Tibial nerve (tissue), 4 donors: ENCODE measurements at places on chromosomes 4 and X. TPM values are rescaled to one million over a fixed set of nuclear protein-coding genes. Genes with fewer than 3 reads are reported as not detected.

DNA sequence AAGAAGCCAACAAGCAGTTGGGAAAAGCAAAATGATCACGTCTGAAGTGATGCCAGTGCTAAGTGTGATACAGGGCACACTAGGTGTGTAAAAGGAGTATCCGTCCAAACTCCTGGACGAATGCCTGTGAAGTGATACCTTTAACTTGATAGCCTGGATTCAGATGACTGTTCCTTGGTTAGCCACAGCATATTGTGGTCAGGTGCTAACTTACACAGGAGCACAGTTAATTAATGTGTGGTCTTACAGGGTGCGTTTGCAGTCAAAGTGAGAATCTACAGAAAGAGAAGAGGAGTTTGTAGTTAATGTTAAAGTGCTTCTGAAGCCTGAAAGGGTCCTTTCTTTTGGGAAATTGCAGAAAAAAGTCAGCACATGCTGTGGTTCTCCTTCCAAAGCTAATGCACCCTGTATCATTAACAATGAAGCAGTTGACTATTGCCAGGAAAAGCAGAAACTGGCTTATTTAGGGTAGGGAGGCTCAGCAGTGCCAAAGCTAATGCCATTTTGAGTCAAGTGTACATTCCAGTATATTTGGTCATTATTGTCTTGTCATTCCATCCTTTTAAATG lies 61.1 kb downstream of the DCLK2 start:
- no peaks in the 10 kb centered on the region for H3K27me3 ChIP-seq
- H3K27ac ChIP-seq: no peak overlapping the region
- H3K36me3 ChIP-seq: no peaks in the 10 kb centered on the region
- DNase-seq: no peak
- H3K4me3 ChIP-seq: no peak overlapping the region

The TCEAL2 gene
- 3.3 TPM for total RNA-seq

DNA sequence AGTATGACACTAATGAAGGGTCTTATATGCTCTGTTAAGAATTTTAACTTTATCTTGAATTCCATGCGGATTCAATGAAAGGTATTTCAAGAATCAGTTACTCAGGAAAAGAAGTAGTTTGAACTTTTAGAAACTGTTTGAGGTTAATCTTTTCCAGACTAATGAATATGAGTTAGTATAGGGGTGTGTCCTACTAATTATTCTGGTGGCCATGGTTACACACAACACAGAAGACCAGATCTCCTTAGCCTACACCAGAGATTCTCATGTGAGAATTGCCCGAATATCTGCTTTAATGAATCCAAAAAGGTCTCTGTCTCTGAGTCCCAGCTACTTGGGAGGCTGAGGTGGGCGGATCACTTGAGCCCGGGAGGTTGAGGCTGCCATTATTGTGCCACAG lies 100.4 kb downstream of the MMRN1 start:
- no peak overlapping the region for H3K27ac ChIP-seq
- no peak overlapping the region for H3K4me3 ChIP-seq
- H3K27me3 ChIP-seq: no peaks in the 10 kb centered on the region
- no peaks in the 10 kb centered on the region for H3K36me3 ChIP-seq
- H3K4me1 ChIP-seq: no peaks in the 10 kb centered on the region
- DNase-seq: no peak

DNA sequence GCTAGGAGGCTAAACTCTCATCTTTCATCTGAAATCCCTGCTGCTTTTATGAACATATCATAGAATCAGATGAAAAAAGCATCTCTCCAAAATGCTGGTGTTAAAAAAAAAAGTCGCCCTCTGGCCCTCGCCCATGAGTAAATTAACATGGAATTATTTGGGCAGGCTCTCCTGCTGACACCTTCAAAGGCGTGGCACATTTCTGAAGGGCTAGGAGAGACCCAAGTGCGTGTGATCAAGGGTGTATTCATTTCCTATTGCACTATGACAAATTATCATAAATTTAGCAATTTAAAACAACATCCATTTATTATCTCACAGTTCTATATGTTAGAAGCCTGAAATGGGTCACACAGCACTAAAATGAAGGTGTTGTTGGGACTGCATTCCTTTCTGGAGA lies 5.1 kb downstream of the ANXA3 start:
- H3K27me3 ChIP-seq: no peaks in the 10 kb centered on the region
- H3K4me3 ChIP-seq: no peak overlapping the region
- peaks cover 65% of the 10 kb centered on the region for H3K4me1 ChIP-seq
- no peak overlapping the region for H3K27ac ChIP-seq
- DNase-seq: no peak
- H3K36me3 ChIP-seq: no peaks in the 10 kb centered on the region

DNA sequence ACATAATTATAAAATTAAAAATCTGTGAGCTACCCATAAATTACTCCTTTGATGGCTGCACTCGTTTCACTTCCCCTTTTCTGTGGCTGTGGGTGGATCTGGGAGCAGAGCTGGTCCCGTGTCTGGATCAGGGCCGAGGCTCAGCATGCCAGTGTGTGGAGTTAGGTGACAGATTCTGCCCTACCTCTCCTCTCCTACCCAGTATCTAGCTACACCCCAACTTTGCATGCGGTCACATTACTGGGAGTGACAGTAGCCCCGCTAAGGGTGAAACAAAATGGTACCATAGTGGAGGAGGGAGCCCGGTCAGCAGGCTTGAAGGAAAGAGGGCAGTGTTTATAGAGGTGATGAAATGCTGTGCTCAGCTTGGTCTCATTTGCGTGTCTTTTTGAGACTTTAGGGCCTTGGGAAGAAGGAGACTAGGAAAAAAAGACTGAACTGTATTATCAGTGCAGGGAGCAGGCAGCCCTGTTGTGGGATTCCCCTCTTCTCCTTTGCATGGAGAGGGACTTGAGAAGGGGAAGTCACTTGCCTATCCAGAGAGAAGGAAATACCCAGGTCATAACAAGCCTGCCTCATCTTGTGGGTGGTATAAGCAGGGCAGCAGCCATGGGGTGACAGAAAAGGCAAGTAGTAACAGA lies 48.4 kb downstream of the ARHGAP10 start:
- no peaks in the 10 kb centered on the region for H3K36me3 ChIP-seq
- H3K4me1 ChIP-seq: peaks cover 11% of the 10 kb centered on the region
- H3K27me3 ChIP-seq: no peaks in the 10 kb centered on the region
- no peak overlapping the region for H3K27ac ChIP-seq
- no peak overlapping the region for H3K4me3 ChIP-seq
- DNase-seq: peak; percentile 36

GRCh38 chr4:85565761-85566480 lies 91.0 kb downstream of the ARHGAP24 start:
- H3K4me3 ChIP-seq: no peak overlapping the region
- no peaks in the 10 kb centered on the region for H3K27me3 ChIP-seq
- no peak overlapping the region for H3K27ac ChIP-seq
- H3K36me3 ChIP-seq: no peaks in the 10 kb centered on the region

DNA sequence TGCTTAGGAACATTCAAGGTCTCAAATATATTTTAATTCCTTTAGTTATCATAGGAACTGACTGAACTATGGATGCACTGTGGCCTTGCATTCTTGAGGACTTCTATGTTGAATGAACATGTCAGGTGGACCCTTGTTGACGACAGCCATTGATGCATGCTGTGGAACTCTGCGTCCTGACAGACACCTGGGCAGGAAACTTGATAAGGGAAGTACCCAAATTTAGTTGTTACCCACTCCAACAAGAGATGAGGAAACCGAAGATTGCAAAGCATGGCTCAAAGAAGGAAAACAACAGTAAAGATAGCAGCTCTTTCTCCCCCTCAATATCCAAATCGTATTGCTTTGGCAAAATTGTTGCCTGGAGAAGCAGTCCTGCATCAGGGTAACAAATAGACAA lies 540.0 kb upstream of the NR3C2 start:
- H3K27ac ChIP-seq: no peak overlapping the region
- H3K36me3 ChIP-seq: no peaks in the 10 kb centered on the region
- no peaks in the 10 kb centered on the region for H3K27me3 ChIP-seq
- DNase-seq: no peak
- no peak overlapping the region for H3K4me3 ChIP-seq
- no peaks in the 10 kb centered on the region for H3K4me1 ChIP-seq

DNA sequence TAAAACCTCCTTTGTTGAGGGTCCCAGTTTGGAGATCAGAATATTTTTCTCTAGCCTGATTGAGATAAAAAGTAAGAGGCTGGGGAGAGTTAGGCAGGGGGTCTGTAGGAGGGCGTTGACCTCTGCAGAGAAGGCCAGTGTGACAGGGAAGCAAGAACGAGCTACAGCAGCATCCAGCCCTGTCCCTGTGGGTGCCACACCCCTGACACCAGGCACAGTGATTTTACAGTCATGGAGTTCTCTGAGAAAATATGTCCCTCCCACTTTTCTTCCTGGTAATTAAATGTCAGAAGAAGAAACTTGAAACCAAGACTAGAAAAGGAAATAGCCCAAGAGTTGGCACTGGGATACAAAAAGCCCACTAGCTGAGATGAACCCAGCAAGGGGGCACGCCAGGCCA lies 25.0 kb upstream of the HELT start:
- DNase-seq: no peak
- peaks cover 8% of the 10 kb centered on the region for H3K27me3 ChIP-seq
- no peak overlapping the region for H3K4me3 ChIP-seq
- H3K4me1 ChIP-seq: no peaks in the 10 kb centered on the region

DNA sequence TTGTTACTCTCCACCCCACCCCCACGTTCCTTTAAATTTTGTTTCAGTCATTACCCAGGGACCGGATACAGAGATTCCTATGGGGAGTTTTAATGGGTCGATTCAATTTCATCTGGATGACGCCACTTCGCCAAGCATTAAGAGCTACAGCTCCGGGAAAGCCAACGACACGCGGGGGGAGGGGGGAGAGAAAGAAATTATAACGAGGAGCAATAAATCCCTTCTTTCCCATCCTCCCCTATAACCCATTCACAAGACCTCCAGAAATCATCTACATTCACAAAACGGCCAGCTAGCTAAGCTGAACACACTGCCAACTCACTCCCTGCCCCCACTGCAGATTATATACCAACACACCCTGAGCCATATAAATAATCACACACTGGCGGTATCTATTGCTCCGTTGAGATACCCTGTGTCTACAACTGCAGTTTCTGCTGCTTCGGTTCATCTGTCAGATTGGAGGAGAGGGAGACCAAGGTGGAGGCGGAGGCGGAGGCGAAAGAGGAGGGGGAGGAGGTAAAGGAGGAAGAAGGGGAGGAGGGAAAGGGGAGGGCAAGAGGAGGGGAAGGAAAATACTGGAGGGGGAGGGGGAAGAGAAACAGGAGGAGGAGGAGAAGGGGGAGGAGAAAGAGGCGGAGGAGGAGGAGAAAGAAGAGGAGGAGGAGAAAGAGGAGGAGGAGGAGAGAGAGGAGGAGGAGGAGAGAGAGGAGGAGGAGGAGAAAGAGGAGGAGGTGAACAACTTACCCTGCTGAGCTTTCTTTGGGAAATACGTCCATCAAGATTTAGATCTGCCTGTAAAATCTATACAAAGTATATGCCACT lies 113.9 kb upstream of the VAMP7 start:
- DNase-seq: peak; percentile 53
- H3K4me1 ChIP-seq: peaks cover 8% of the 10 kb centered on the region
- H3K27ac ChIP-seq: peak overlapping the region; percentile 41
- peak overlapping the region; percentile 21 for H3K4me3 ChIP-seq

DNA sequence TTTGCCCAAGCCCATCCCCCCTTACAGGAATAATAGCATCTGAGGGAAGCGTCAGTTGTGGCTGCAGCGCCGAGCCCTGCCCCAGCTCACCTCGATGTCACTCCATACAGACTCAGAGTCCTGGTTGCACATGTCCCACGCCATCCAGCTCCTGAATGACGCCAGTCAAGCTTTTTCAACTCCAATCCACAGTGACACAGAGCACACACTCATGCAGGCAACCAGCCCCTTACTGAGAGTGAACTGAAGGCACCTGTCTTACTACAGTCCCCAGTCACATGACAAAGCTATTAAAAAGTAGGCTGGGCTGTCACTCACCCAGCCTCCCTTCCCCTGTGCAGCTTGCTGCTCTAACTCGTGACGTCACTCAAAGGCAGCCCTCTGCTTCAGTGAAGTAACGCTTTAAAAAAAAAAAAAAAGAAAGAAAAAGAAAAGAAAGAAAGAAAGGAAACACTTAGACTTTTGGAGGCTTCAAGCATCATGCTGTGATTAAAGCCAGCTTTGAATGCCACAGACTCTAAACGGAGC lies at the start of gene PPARGC1A:
Gene PPARGC1A, minus strand, starts transcription at position 234 of the 528 bp plus-strand sequence. Its CDS starts 90 bp downstream, at position 144.
- H3K4me1 ChIP-seq: peaks cover 34% of the 10 kb centered on the region
- DNase-seq: peak; percentile 16
- H3K36me3 ChIP-seq: no peaks in the 10 kb centered on the region
- peak within 1 kb of the TSS; percentile 9 for H3K27ac ChIP-seq

GRCh38 chrX:51182545-51182944 lies 150.1 kb upstream of the NUDT10 start:
- H3K27ac ChIP-seq: no peak overlapping the region
- H3K4me3 ChIP-seq: no peak overlapping the region
- H3K4me1 ChIP-seq: no peaks in the 10 kb centered on the region

DNA sequence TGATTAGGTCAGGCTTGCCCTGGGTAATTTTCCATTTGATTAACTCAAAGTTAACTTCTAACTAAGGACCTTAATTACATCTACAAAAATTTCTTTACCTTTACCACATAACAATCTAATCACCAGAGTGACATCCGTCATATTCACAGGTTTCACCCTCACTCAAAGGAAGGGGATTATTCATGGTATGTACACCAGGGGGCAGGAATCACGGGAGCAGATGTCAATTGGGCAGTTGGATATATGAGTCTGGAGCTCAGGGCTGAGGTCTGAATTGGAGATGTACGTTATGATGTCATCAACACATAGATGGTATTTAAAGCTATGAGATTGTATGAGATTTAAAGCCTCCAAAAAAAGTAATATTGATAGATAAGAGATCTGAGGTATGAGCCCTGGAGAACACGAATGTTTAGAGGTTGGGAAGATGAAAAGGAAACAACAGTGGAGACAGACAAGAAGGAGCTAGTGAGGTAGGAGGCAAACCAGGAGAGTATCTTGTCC lies 52.9 kb downstream of the PGRMC1 start:
- no peak overlapping the region for H3K4me3 ChIP-seq
- H3K27ac ChIP-seq: no peak overlapping the region
- H3K36me3 ChIP-seq: no peaks in the 10 kb centered on the region

The NXF3 gene
- 0.59 TPM for total RNA-seq

- no peak overlapping the region for H3K27ac ChIP-seq
- H3K27me3 ChIP-seq: no peaks in the 10 kb centered on the region
- no peak for DNase-seq
These were observed 123.1 kb upstream of the GPM6A start for GRCh38 chr4:175935016-175935661.

The SSX3 gene
- not detected for total RNA-seq

DNA sequence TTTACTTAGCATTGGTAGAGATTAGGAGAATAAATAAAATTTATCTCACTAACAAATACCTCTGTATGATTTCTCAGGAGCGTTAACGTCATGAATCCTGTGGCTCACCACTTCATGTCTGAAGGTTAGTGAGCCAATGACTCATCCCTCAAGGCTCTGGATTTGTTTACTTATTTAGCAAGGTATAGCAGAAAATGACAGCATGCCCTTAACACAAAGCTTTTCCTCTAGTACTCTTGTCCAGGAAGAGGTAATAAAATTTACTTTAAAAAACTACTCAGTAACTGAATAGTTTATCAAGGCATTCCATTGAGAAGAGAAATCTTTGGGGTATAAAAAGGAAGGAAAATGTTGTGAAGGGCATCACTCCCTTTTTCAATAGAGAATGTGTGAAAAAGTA lies 823.8 kb downstream of the CCSER1 start:
- DNase-seq: no peak
- H3K27ac ChIP-seq: no peak overlapping the region
- no peak overlapping the region for H3K4me3 ChIP-seq

- no peaks in the 10 kb centered on the region for H3K36me3 ChIP-seq
- H3K4me3 ChIP-seq: no peak overlapping the region
- peak; percentile 13 for DNase-seq
- H3K27me3 ChIP-seq: peaks cover 3% of the 10 kb centered on the region
These were observed 126.6 kb downstream of the ASB9 start for GRCh38 chrX:15143050-15143824.

The YIPF7 gene
- 0.98 TPM for total RNA-seq

- H3K27ac ChIP-seq: peak overlapping the region; percentile 73
- no peaks in the 10 kb centered on the region for H3K36me3 ChIP-seq
- peaks cover 37% of the 10 kb centered on the region for H3K4me1 ChIP-seq
- DNase-seq: no peak
These were observed 6.5 kb downstream of the ZFYVE28 start for GRCh38 chr4:2411786-2412510.
